ENCODE measurements at places on chromosomes 11 and 22.

- DNase-seq: no peak
Measured at GRCh38 chr11:121540627-121541026, 87.9 kb upstream of the SORL1-AS1 start.

DNA sequence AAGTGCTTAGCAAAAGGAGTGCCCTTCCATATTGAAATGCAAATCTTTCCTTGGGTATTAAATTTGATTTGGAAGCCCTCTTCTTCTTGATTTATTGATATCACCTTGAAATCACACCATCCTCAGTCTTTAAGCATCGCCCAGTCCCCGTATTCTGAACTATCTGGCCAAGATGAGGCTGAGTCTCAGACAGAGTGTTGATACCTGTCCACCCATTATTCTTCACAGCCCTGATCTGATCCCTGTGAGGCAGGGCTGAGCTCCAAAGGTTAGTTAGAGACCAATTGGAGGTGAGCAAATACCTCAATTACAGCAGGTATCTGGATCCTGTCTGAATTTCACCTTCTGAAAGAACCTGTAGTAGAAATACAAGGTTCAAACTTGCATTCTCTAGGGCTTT lies 326.3 kb downstream of the FAT3 start:
- no peak for DNase-seq

GRCh38 chr11:130315354-130315970 lies 745 bp upstream of the ZBTB44 start:
- peak; percentile 64 for DNase-seq

DNA sequence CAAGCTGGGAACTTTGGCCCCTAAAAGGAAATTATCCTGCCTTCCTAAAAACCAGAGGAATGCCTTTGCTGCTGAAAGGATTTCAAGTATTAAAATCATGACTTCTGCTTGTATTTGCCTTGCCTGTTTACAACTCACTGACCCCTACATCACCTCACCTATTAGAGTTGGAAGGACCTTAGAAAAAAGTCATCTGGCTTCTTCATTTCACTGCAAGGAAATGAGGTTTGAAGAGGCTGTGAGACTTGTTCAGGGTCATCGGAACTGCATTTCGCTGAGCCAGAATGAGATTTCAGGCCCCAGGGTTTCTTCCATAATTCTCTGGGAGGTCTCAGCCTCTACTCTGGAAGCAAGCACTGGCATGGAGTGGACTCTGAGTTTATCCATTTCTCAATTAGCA lies 304.1 kb downstream of the BUD13 start:
- no peak for DNase-seq

DNA sequence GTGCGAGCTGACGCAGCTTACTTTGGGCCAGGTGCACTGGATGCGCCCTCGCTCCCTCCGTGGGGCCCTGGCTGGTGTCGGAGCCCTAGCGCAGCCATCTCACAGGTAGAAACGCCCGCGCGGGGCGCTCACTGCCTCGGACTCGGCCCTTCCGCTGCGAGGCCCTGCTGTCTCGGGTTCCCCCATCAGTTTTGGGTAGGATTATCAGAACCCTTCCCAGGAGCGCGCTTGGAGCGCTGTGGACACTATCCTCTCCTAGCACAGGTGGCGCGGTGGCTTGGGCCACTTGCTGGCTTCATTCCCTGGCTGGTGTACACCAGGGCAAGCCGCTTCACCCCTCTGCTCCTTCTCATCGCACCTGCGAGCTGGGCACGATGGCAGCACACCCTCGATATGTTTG lies 35.7 kb upstream of the B3GAT1 start:
- no peak for DNase-seq

DNA sequence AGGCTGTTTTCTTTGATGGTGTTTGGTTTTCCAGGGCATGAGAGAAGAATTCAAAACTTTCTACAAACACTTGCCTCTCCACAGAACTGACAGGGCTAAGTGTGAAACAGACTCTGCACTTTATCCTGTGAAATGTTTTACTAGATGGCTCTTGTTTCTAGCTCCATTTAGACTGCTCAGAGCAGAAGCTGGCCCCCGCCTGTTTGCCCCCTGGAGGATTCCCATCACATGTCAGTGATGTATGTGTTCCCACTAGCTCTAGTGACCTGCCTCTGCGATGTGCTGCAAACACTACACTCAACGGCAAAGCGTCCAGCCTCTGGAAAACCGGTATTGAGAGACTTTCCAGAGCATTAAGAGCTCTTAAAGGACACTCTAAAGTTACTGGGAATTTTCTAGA lies 41.4 kb upstream of the PCF11 start:
- DNase-seq: no peak

GRCh38 chr11:12377824-12378593 lies 638 bp downstream of the PARVA start:
- DNase-seq: peak; percentile 25

- no peak for DNase-seq
Measured at GRCh38 chr22:23698094-23698493, 7.3 kb downstream of the RGL4 start.

- DNase-seq: no peak
Measured at GRCh38 chr11:35324981-35325380, 94.4 kb downstream of the SLC1A2 start.

- DNase-seq: no peak
Measured at GRCh38 chr11:120786206-120786735, 237.6 kb upstream of the TBCEL start.

Data from activated T-cell treated with anti-CD3 and anti-CD28 coated beads, Interleukin-2, amount 50 U/mL, for 1 hour (primary cell).